ENCODE measurements at places on chromosomes 4 and X. TPM values are rescaled to one million over a fixed set of nuclear protein-coding genes. Genes with fewer than 3 reads are reported as not detected.

Gene PITX2
- 0.95 TPM for total RNA-seq

Gene POU3F4
- not detected for total RNA-seq

Gene HAND2
- total RNA-seq: not detected

Gene ETDB
- not detected for total RNA-seq

Gene F8A3
- total RNA-seq: 1.0 TPM

Gene SH3BGRL
- total RNA-seq: 77.1 TPM

Gene VGLL1
- not detected for total RNA-seq

Gene TMPRSS11B
- not detected for total RNA-seq

Gene ZNF157
- not detected for total RNA-seq

Gene APOOL
- 36.2 TPM for total RNA-seq

Gene PDZD4
- total RNA-seq: 1.4 TPM

Gene NEUROG2
- not detected for total RNA-seq

Gene NLGN4X
- total RNA-seq: not detected

Gene SLC2A9
- not detected for total RNA-seq

Gene NPNT
- total RNA-seq: 0.12 TPM

Gene PIN4
- total RNA-seq: 50.8 TPM

Gene VCX3A
- total RNA-seq: not detected

Gene NUDT10
- 0.50 TPM for total RNA-seq

Gene STARD8
- 0.72 TPM for total RNA-seq

Gene SCARB2
- 137 TPM for total RNA-seq

Gene MAP9
- total RNA-seq: 13.8 TPM

Measured in NCI-H460 (cell line).